CD4-positive, CD25-positive, alpha-beta regulatory T cell (primary cell): ENCODE measurements at places on chromosomes 2 and 18.

GRCh38 chr2:10765461-10765860 is 44.0 kb downstream of the ATP6V1C2 start:
- DNase-seq: no peak

DNA sequence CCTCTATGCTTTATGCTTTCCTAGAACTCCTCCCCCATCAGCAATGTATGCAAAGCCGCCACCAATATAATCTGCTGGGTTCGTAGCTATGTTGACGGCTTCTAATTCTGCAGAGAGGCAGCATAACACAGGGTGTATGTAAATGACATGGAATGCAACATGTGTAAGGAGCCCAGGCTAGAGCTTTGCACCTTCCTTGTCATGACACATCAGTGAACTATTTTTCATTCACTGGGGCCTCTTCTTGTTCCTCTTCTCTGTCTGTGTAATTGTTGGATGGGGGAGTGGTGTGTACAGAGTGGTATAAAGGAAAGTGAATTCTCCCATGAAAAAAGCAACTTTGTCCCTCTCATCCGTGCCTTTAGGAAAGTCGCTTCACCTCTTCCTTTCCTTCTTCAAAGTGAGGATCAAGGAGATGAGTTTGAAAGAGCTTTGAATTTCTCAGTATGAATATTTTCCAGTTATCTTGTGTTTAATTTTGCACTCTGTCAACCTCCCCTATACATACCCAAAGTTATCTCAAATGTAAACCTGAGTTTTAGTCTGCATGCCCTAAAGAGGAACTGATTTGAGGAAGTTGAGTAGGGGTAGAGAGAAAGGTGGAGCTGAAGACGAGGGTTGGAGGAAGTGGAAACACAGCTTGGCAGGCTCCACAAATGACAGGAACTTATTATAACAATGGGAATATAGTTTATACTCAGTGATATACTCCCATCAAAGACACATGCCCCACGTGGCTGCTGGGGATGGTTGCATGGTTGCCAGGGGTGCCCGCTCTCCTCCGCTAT is 74.9 kb upstream of the ARL4C start:
- DNase-seq: no peak

- no peak for DNase-seq
These were observed 348.4 kb upstream of the KLHL29 start for GRCh38 chr2:23036629-23037028.

DNA sequence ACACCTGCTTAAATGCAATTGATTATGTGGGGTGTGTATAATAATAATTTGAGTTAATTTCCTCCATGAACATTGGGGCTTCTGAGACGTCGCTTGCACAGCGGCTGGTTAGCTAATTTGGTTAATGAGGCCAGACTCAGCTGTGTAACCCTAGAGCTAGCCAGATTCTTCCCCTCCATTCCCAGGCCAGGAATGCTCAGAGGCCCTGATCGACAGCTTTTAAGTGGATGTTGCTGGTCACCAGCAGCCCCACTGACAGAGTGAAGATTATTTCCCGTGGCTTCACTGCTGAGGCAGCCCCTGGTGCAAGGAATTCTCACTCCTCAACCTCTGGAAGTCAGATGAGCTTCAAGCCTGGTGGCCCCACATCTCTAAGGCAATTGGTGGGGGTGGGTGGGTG is 12.4 kb upstream of the EPAS1 start:
- no peak for DNase-seq

DNA sequence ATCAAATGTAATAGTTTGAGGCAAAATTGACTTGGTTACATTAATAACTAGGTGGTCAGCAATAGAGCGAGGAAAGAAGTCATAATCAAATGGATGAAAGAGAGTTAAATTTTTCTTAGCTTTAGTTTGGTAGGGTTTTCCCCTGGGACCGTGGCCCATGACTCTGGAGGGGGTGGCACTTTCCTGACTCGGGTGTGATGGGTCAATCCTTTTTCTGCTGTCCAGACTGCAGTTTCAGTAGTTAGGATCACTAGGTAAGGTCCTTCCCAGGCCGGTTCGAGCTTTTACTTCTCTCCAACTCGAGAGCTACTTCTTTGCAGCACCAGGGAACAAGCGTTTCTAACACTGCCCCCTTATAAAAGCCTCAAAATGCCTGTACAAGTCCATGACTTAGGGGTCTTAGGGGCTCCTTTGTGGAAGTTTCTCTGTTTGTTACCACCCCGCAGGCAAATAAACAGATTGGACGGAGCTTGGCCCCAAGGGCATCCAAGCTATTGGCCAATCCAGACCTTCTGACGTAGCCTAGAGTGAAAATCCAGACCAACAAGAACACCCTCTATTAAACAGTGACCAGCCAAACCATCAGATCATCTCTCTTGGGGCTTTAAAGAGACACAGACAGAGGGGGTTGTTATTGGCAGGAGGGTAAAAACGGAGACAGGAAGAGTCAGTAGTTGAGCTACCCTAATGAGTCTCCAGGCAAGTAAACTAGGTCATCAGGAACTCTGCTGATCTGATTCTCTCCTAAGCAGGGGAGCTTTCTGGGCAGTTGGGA is 9.4 kb upstream of the CEP68 start:
- no peak for DNase-seq

DNA sequence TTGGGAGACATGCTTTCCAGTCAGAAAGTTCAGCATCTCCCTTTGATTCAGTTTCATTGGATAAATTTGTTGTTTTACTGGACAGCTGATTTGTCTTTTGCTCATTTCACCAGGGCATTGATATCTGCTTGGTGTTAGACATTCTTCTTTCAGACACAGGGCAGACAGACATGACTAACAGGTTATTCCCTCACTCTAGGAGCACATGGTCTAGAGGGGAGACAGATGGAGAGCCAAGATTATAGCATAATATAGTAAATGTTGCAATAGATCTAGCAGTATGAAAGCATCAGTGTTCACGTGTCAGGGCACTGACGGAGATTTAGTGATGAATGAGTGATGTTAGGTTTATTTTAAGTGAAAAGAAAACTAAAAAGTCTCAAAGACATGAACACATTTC is 187.0 kb upstream of the CYRIA start:
- no peak for DNase-seq

DNA sequence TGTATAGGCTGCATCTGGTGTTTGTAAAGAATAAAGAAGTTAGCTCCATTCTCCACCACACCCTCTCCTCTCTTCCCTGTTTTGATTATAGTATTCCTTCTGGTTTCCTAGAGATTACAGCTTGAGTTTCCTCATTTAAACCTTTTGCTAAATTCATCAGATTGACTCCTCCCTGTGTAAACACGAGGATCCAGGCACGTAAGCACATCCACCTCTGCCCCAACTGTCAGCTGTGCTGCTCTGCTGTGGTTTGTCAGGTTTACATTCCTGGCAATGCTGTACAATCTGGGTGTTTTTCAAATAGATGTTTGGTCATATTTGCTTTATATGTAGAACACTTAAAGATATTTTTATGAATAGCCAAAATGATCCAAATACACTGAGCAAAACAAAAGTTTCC is 302.8 kb downstream of the PTGR3 start:
- no peak for DNase-seq

GRCh38 chr2:11377928-11378545 is 33.6 kb upstream of the ROCK2 start:
- no peak for DNase-seq

DNA sequence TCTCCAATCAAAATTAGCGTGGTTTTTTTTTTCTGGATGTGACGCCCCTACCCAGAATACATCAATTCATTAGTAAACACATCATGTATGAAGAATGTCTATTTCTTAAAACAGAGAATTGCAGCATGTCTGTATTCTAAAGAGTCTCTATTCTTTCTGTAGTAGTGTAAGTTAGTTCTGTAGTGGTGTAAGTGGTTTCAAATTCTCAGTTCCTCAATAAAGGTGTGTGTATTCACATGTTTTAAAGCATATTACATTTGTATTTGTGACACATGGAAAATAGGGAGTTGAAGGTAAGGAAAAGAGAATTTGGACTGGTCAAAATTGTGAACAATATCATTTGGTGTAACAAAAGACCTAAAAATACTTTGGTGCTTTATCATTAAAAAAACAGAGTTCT is 8.0 kb upstream of the GPR75 start:
- DNase-seq: no peak

DNA sequence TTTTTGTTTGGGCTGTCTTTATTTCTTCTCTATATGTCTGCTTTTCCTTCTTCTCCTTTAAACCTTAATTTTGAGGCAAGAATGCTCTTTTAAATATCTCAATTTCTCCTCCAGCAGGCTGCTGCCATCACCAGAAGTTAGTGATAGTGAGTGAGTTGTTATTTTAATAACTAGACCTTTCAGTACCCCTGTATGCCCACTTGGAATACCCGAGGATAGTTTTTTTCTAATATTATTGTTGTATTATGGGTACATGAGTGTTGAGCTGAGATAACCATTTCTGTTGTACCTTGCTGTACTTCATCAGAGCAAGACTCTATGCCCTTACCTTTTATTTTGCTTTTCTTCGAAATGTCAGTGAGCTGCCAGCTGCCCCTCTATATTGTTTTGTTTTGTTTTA is 50.1 kb downstream of the PPM1B start:
- no peak for DNase-seq

DNA sequence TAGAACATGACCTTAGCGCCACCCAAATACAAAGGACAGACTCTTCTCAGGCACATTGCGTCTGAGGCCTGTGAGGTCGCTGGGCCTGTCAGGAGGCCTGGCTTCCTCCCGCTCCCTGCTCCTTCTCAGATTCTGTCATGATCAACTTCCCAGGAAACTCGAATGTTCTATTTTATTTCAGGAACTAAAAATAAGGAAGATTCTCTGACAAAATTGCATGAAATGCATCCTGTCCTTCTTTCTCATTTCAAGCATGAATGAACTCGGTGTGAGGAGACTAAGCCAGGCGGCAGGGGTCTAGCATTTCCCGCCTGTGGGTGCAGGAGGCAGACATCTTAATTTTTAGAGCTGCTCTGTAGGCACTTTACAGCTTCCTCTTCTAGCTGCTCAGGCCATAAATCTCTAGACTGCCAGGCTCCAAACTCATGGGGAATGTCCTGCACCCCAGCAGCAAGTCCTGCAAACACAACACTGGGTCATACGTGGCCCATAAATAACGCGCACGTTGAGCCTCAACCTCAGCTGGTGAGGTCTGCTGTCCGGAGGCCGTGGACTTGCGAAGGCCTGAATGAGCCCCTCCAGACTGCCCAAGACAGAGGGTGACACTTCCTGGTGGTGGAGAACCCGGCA is 109.7 kb upstream of the ZNF236 start:
- no peak for DNase-seq

DNA sequence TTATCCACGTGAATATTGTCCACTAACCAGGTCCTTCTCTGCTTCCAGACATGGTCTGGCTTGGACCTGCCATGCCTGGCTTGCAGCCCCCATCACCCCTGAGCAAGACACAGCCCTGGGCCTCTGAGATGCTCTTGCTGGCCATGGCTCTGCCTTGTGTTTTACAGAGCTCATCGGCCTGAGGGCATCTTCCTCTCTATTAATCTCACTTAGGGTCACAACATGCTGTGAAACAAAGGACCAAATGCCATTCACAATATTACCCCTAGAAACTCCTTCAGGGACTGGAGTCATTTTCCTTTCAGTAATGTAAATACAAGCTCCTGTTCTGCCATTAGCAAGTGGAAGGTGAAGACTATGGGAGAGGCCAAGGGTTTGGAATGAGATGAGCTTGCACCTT is 6.8 kb upstream of the TPO start:
- no peak for DNase-seq

GRCh38 chr2:152223977-152224376 is 48.4 kb upstream of the STAM2 start:
- no peak for DNase-seq

- no peak for DNase-seq
These were observed 30.3 kb downstream of the SP3 start for GRCh38 chr2:173934895-173935294.

DNA sequence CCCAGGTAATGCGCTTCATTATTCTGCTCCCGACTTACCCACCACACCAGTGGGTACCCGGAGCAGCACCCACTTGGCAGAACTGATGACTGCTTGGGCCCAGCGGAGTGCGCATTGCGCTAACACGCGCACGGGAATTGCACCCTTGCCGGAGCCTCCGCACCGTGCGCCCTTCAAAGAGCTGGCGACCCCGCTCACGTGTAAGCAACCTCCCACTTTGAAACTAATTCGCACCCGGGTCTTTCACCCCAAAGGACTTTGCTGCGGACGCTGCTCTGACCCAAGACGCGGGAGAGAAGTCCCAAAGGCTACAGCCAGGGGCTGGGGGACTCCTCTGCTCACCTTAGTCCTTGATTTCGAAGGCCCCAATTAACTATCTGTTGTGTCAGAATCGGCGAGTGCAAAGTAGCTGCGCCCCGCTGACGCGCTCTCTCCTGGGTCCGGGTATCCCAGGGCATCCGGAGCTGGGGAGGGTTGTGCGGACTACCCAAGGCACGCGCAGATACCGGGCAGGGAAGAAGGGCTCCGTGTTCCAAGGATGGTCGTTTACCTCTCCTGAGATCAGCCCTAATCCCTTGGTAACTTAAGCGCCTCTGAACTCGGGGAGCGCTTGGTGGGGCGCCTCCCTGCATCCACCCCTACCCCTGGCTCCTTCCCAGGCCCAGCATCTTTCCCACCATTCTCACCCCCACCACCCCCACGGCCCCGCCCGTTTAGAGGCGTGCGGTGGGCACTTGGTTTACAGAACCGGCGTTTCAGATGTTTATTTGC is 13.1 kb upstream of the SATB2 start:
- DNase-seq: no peak

DNA sequence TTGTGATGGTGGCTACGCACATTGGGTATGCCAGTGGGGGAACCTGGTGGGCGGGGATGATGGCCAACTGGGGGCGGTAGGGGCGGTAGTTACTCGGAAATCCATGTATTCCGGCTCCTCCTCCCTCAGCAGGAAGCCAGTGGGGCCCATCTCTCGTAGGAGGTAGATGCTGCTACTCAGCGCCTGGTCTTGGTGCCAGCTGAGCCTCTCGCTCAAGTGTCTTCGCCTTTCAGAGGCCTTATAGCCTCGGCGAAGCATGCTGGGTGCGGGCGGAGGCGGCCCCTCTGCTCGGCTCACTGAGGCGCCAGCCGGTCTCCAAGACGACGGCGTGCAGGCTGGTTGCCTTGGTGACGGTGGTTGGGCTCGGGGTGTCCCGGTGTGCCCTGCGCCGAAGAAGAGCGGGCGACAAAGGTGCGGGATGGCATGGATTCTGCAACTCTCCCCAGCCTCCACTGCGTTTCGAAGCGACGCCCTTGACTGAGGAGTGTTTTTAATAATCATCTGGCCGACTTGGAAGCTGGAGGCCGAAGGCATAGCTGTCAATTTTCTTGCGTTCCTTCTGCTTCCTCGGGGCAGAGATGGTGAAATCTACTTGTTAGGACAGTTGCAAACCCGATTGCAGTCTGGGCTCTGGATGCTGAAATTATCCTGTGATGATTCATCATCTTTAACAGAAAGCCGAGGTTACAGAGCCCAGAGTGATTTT is at the start of gene ZSWIM2:
TSS of gene ZSWIM2 (minus strand) at position 298 of the 706 bp plus-strand sequence. CDS start at position 258, 40 bp downstream.
- no peak for DNase-seq

DNA sequence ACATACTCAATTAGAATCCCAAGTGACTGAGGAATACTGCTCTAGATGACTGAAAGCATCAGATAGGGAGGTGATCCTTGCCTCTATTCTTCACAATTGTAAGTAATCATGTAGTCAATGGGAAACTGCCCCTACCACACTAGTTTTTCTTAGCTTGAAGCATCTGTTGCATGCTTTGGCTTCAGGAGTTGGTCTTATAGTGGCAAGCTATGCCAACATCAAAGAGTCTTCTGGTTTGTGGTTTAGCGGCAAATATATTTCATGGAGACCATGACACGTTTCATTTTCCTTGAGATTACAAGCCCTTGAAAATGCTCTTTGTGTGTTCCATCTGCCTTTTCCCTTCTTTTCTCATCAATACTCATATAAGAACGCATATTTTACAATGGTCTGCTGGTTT is 12.9 kb downstream of the DCC start:
- DNase-seq: no peak
